ENCODE measurements at places on chromosomes 7 and 10. TPM values are rescaled to one million over a fixed set of nuclear protein-coding genes. Genes with fewer than 3 reads are reported as not detected.

Gene SORBS1
- 3.4 TPM for total RNA-seq

Gene DGKI
- total RNA-seq: 0.15 TPM

- H3K36me3 ChIP-seq: no peaks in the 10 kb centered on the region
- H3K27me3 ChIP-seq: no peaks in the 10 kb centered on the region
Measured at GRCh38 chr10:121062115-121062514, 211.0 kb downstream of the WDR11 start.

GRCh38 chr7:91287371-91288084 is 23.3 kb downstream of the FZD1 start:
- H3K27ac ChIP-seq: no peak overlapping the region
- no peaks in the 10 kb centered on the region for H3K4me1 ChIP-seq
- H3K36me3 ChIP-seq: no peaks in the 10 kb centered on the region
- DNase-seq: no peak
- H3K27me3 ChIP-seq: peaks cover 13% of the 10 kb centered on the region
